NCI-H510A (cell line): ENCODE measurements at places on chromosomes 1 and 21.

- DNase-seq = no peak
These were observed 48.0 kb downstream of the PRKAB2 start for GRCh38 chr1:147124266-147124665.

DNA sequence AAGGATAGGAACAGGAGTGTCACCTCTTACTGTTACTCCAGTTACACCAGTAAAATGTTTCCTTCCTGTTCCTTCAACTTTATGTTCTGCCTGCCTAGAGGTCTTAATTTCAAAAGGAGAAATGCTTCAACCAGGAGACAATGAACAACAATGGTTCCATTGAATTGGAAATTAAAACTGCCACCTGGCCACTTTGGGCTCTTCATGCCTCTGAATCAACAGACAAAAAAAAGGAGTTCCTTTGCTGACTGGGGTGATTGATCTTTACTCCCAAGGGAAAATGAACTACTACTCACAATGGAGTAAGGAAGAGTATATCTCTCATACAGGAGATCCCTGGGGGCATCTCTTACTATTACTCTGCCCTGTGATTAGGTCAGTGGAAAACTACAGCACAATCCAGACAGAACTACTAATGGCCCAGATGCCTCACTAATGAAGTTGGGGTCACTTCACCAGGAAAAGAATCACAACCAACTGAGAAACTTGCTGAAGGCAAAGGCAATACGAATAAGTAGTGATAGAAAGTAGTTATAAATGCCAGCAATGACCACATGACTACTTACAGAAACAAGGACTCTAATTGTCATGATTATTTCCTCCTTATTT is 76.6 kb upstream of the PRDX6 start:
- no peak for DNase-seq

DNA sequence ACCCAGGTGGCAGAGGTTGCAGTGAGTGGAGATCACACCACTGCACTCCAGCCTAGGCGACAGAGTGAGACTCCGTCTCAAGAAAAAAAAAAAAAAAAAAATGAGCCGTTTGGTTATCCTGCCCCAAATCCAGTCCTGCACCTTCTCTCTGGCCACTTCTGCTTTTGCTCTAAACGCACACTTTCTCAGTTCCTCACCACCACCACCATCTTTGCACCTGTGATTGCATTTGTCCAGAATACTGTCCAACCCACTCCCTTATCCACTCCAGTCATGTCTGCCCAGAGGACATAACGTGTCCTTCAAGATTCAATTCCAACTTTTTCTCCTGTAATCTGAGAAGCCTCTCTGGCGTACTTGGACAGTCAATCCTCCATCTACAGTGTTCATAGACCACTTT is 2.2 kb upstream of the NEK2 start:
- no peak for DNase-seq

DNA sequence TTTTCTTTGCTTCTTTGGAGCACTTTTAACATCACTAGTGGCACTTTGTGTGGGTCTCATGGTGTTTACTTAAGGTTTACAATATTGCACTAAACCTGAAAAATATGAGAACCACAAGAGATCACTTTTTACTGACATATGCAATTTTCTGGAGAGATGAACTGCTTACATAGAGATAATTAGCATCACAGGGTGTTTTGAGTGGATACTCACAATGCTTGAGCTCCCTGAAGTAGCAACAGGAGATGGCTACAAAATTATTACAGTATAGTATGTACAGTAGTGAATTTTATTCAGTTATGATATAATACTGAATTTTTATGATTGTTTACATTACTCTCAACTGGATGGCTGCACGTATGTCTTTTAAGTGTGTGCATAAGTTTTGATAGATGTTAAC is 22.6 kb downstream of the RPRD2 start:
- no peak for DNase-seq
